GM23338 (cell line): ENCODE measurements at places on chromosomes 11 and 22.

GRCh38 chr11:107276077-107276476, 181.5 kb downstream of the CWF19L2 start:
- DNase-seq, result no peak

GRCh38 chr11:122308226-122308625, 192.2 kb upstream of the BLID start:
- DNase-seq, result no peak

DNA sequence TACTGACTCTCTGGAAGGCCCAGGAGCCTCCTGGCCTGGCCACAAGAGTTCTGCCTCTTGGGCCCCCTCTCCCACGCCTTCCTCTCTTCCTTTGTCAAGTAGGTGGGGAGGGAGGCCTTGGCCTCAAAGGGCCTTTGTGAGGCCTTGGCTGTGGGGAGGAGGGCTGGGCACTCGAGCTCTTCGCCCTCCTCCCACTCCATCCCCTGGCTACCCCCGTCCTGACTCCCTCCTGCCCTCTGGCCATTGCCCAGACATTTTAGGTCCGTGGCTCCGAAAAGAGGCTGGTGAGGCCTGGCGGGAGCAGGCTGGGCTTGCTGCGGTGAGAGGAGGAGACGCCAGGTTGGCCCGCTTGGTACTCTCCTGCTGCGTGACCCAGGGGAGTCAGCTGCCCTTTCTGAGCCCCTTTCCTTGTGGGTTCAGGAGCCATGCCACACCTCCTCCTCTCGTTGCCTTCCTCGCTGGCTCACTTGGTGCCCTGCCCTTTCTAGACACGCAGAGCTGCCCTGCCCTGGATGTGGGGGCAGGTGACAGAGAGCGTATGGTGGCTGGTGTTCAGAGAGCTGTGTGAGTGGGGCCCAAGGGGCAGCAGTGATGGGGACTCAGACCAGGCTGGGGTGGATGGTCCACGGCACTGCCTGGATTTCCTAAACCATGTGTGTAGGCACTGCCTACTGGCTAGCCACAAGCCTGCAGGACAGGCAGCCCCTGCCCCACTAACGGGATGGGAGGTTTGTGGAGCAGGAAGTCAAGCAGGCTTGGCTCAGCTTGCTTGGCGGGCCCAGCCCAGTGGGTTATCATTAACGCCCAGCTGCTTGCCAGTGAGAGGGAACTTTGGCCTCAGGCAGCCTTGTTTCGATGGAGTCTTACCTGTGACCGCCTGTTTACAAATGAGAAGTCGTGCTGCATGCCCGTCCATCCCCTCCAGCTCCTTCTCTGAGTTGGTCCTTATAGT, 15.8 kb upstream of the OMP start:
- DNase-seq, result no peak

DNA sequence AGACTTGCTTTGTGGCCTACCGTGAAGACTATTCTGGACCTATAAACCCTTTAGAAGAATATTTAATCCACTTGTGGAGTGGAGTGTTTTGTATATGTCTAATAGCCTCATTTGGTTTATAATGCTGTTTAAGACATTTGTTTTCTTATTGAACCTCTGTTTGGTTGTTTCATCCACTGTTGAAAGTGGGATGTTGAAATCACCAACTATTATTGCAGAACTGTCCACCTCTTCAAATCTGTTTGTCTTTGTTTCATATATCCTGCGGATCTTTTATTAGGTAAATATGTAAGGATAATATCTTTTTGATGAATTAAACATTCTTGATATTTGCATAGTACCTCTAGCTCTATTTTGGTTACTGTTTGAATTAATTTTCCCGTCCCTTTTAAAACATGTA, 49.1 kb downstream of the XKR3 start:
- DNase-seq, result no peak

DNA sequence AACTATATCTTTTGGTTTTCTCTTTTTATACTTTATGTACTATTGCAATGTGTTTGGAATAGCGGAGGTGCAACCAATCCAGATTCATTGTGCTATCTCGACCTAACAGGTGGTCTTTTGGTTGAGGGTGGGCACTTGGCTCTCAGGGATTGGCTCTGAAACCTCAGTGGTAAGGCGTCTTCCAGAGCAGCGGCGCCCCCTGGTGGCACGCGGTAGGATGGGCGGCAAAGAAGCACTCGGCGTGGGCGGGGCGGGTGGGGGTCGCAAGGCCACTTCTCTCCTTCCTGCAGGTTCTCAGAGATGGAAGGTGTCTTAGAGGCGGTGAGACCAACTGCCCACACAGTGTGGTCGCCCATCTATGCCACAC, 19.2 kb upstream of the PLET1 start:
- peak; percentile 82 for DNase-seq

DNA sequence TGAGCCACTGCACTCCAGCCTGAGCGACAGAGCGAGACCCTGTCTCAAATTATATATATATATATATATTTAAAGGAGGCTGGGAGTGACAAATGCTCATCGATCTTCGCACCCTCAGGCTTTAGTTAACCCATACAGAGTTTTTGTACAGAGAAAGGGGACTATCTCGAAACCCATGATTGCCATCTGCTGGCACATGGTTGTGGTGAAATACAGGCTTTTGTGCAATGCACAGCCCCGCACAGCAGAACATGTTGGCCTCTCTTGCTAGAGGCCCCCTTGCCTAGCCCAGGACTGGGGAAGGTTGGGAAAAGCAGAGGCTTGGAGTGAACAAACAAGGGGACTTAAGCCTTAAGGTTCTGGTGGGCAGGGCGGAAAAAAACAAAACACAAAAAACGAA, 3.6 kb downstream of the MYBPC3 start:
- DNase-seq, result peak; percentile 42

DNA sequence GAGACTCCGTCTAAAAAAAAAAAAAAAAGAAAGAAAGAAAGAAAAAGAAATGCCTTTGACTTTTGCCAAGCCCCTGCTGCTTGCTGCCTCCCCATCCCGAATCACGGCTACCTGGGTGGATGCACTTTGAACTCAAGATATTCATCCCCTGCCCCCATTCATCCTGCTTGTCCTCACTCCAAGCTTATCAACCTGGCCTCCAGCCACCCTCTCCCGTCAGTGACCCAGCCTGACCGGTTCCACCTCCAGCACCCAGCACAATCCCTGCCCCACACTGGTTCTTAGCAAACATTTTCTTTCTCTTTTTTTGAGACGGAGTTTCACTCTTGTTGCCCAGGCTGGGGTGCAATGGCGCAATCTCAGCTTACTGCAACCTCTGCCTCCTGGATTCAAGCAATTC, 44.4 kb downstream of the CYTH4 start:
- DNase-seq, result no peak
